HFFc6 (cell line): ENCODE measurements at places on chromosomes 4 and X. TPM values are rescaled to one million over a fixed set of nuclear protein-coding genes. Genes with fewer than 3 reads are reported as not detected.

The TEX13C gene
- not detected in 3 replicates for total RNA-seq

The RAB41 gene
- total RNA-seq = not detected in 3 replicates

The EGF gene
- total RNA-seq = 0.42 and 1.1 TPM in 2 replicates

The PLK4 gene
- total RNA-seq = 6.8 to 12.5 TPM (median 12.0 TPM) in 3 replicates

The TREX2 gene
- 0.73 to 1.1 TPM (median 0.85 TPM) in 3 replicates for total RNA-seq

DNA sequence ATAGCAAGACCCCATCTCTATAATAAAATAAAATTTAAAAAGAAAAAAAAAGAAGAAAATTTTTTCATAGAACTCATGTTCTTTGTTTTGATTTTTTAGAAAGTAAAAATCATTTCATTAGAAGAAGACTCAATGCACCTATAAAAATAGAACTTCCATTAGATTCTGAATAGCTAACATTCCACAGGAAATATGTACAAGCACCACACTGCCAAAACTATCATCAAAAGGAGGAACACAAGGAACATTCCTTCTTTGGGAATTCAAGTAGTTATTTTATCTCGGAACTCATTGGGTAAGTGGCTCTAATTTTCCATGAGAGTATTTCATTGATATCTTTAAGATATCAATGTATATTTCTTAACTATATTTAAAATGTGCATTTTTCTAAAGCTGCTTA lies 157.6 kb downstream of the CAMK2D start:
- H3K4me3 ChIP-seq = no peak overlapping the region; the same call in 1 of the 2 replicates
- H3K27ac ChIP-seq = no peak overlapping the region
- peaks cover 46% of the 10 kb centered on the region for H3K4me1 ChIP-seq

GRCh38 chrX:152202886-152203285 lies 64.5 kb upstream of the MAGEA10 start:
- no peaks in the 10 kb centered on the region for H3K27me3 ChIP-seq
- H3K36me3 ChIP-seq = no peaks in the 10 kb centered on the region
- H3K27ac ChIP-seq = no peak overlapping the region
- H3K4me1 ChIP-seq = no peaks in the 10 kb centered on the region
- no peak for DNase-seq

DNA sequence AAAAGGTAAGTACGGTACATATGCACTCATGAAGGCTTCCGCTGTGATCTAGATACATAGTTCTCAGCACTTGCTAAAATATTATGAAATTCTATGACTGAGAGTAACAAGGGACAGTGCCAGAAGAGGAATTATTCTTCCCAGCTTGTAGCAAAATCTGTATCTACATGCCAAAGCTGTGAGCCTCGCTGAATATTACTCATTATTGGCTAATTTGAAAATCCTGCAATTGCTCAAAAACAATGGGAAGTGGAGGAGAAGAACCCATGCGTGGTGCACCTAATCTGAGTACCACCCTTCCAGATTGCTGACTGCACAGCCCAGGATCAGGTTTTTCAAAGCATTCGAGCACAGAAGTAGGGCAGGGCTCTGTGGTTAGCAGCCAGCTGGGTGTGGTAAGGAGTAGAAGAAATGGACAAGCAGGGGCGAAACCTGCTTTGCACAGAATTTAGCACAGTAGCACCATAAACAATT lies 17.4 kb upstream of the PDCL2 start:
- H3K4me3 ChIP-seq = no peak overlapping the region
- no peak for DNase-seq
- no peak overlapping the region for H3K27ac ChIP-seq
- H3K4me1 ChIP-seq = peaks cover 11% of the 10 kb centered on the region
- H3K36me3 ChIP-seq = no peaks in the 10 kb centered on the region
- no peaks in the 10 kb centered on the region for H3K27me3 ChIP-seq

GRCh38 chrX:154507673-154508383 lies 8.2 kb downstream of the FAM3A start:
- H3K4me1 ChIP-seq = peaks cover 10% of the 10 kb centered on the region
- no peak overlapping the region for H3K27ac ChIP-seq
- DNase-seq = no peak
- peaks cover 18% of the 10 kb centered on the region for H3K36me3 ChIP-seq
- H3K4me3 ChIP-seq = no peak overlapping the region

- no peak overlapping the region for H3K27ac ChIP-seq
- no peak for DNase-seq
- peaks cover 6% of the 10 kb centered on the region; the same call in 1 of the 2 replicates for H3K36me3 ChIP-seq
- no peaks in the 10 kb centered on the region; the same call in 1 of the 2 replicates for H3K27me3 ChIP-seq
Observed at GRCh38 chr4:6803246-6803645, 20.7 kb downstream of the KIAA0232 start.

DNA sequence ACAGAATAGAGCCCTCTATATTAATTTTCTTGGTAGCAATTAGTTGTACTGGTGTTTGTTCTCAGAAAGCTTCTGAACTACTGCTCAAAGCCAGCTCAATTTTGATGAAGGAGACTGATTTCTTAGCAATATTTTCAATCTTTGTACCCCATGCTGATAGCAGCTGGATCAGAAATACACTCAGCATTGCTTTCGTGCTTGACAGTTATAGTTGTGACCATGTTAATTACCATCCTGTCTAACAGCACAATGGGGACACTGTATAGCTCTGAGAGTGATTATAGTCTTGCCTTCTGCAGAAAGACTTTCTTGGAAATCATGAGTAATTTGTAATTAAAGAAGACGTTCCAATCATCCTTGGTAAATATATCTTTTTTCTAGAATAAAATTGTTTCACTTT lies 79.7 kb upstream of the GNPDA2 start:
- no peak overlapping the region for H3K4me3 ChIP-seq
- no peaks in the 10 kb centered on the region for H3K27me3 ChIP-seq
- no peak overlapping the region for H3K27ac ChIP-seq

GRCh38 chr4:158811704-158812103 lies 42.9 kb downstream of the FNIP2 start:
- H3K4me1 ChIP-seq = peaks cover 77% of the 10 kb centered on the region
- H3K27me3 ChIP-seq = peaks cover 6% of the 10 kb centered on the region; the same call in 1 of the 2 replicates
- DNase-seq = no peak
- peak overlapping the region; percentile 57 for H3K4me3 ChIP-seq

DNA sequence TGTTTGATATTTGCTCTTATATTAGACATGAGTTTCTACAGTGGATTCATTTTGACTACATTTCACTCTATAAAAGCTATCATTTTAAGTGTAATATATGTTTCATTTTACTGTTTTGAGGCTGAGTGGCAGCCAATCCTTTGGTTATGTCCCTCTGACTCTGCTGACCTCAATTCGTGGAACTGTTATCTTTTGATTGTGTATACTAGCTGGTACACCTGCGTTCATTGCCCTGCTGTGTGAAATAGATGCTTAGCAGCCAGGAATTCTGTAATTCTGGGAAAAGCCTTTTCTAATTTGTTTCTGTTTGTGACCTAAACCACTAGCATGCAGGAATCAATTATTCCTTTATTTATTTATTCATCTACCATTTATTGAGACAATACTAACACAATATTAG lies 269.4 kb upstream of the CT83 start:
- no peak overlapping the region for H3K4me3 ChIP-seq
- no peaks in the 10 kb centered on the region for H3K36me3 ChIP-seq
- H3K27me3 ChIP-seq = no peaks in the 10 kb centered on the region
- DNase-seq = no peak

DNA sequence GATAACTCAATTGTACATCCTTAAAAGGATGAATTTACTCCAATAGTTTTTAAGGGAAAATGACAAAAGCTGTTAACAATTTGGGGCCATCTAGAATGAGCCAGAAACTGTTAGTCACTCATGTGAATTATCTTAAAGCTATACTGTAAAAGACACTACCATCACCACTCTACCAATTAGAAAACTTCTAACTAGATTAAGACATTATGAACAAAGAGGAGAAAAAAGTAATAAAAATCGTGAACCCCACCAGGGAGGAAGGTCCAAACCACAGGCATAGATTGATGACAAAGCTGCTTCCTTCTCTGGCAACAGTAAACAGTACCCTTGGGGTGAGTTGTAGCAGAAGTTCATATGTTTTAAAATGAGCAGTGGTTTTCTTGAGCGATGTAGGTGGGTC lies 106.1 kb downstream of the PDGFC start:
- no peak for DNase-seq
- peaks cover 22% of the 10 kb centered on the region for H3K36me3 ChIP-seq
- no peak overlapping the region for H3K4me3 ChIP-seq
- H3K4me1 ChIP-seq = peaks cover 47% of the 10 kb centered on the region

GRCh38 chr4:184147858-184148737 lies 69.6 kb downstream of the ENPP6 start:
- DNase-seq = no peak
- no peaks in the 10 kb centered on the region for H3K36me3 ChIP-seq
- no peaks in the 10 kb centered on the region; the same call in 1 of the 2 replicates for H3K27me3 ChIP-seq

DNA sequence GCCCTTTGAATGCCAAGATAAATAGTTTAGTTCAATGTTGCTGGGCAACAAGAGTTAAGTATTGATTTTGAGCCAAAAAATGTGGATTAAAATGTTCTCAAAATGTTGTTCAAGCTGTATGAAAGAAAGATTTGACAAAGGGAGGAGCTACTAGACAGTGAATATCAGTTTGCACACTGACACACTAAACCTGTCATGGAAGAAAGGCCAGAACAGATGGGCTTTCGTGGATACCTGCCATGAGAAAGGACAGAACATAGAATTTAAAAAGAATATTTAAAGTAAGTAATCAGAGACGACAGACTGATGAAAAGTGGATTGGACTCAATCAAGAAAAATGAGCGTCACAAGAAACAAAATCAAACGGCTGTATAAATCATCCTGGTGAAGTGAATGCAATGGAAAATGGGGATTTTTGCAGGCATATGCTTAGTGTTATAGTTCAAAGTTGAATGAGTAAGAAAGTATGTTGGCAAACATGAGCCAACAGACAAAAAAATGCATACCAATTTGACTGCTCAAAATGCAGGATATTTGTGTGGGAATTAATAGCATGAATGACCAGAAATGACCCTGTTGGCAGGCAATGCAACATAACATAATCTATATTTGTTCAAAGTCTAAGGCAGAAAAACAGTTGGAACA lies 7.4 kb downstream of the PCDH18 start:
- no peaks in the 10 kb centered on the region for H3K27me3 ChIP-seq
- H3K4me1 ChIP-seq = peaks cover 82% of the 10 kb centered on the region
- H3K4me3 ChIP-seq = peak overlapping the region; percentile 33
